NCI-H1417 (cell line): ENCODE measurements at places on chromosomes 1 and 21.
A peak's percentile ranks its signal among the peaks of the same experiment; 100 is the strongest.

- no peak for DNase-seq
Observed at GRCh38 chr1:5972198-5972520, 20.1 kb downstream of the NPHP4 start.

- DNase-seq: peak; percentile 75
Observed at GRCh38 chr1:8317647-8318381, at the start of gene SLC45A1. Gene SLC45A1 (plus strand): TSS chr1:8318114. CDS start chr1:8324330, 6,216 bp downstream.

DNA sequence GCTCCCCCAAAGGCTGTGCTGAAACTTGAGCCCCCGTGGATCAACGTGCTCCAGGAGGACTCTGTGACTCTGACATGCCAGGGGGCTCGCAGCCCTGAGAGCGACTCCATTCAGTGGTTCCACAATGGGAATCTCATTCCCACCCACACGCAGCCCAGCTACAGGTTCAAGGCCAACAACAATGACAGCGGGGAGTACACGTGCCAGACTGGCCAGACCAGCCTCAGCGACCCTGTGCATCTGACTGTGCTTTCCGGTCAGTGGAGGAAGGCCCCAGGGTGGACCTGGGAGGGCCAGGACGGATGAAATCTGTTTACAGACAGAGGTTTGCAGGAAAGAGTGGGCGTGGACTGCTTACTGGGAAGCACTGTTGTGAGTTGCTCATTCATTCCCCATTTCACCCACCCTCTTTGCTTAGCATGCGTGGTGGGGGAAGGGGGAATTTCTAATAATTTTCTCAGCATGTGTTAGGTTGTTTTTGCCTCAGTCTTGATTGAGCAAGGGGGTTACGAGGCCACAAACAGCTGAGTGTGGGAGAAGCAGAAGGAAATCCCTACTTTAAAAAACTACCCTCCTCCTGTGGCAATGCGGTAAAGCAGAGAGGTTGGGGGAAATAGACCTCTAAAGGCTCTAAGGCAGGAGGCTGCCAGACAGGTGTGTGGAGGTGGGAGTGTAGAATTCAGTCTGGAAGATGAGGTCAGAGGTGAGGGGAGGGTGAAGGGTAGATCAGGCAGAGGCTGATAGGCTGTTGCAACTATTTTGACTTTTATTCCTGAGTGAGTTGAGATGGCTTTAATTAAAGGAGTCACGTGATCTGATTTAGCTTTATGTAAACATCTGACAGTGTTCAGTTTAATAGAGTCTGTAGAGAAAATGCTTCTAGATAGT, 1.3 kb downstream of the FCGR2A start:
- DNase-seq: no peak

DNA sequence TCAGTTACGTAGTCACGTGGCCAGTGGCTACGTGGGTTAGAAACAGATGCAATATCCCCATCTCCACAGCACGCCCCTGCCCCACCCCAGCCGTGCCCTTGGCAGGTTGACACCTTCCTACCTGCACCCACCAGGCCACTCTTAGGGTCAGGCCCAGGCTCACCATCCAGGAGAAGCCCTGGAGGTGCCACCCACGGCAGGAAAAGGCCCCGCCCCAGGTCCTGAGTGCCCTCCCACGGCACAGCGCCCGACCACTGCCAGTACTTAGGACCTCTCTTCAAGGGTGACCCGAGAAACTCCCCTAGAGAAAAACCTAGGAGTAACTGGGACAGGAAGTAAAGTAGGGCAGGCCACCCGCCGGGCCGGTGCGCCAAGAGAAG, 1.5 kb downstream of the C1orf35 start:
- peak; percentile 35 for DNase-seq

DNA sequence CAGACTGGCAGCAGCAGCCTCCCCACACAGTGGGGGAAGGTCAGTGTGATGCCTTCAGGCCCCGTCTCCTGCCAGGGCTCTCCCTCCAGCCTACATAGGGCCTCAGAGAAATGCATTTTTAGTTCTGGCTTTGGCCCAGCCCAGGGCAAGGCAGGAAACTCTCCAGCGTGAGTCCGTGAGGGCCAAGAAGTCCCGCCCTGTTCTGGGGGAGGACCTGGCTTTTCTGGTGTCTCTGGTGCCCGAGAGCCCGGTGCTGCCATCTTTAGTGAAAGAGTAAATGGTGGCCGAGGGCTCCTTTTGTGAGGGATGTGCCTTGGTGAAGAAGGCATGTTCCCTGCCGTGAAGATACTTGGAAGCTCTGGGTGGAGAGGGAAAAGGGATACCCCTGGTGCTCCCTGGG, 14.8 kb upstream of the DIP2A start:
- no peak for DNase-seq

DNA sequence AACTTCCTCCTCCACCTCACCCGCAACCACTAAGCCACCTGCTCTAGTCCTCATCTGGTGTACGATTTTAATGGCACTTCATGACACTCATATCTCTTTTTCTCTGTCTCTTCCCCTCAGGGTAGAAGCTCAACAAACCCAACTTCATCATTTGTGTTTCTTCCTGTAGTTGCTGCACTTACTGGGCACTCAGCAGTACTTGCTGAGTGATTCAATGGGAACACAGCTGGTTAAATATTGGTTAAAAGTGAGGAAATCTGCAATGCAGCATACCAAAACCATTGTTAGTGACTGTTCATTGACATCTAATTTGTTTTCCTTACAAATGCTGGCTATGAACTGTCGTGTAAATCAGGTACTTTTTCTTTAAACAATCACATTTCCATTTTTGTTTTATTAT, 541.1 kb upstream of the PRMT6 start:
- peak; percentile 23 for DNase-seq

DNA sequence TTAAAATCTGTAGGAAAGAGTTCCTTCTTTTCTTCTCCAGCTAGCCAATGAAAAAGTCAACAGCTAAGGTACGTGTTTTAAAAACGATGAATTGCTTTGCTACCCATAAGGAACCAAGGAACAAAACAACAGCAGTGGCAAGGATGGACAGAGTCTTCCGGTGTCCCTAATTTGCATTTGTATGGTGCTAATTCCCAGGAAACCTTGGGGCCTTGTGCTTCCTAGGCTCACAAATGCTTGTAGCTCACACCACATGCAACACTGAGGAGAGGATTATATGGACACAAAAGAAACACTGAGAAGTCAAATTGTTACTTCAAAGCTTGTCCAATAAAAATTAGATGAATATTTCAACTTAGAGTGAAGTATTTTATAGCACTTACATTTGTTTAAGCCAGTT, 1.8 kb upstream of the PGBD5 start:
- no peak for DNase-seq

- no peak for DNase-seq
Observed at GRCh38 chr1:186806477-186806876, 22.3 kb upstream of the PLA2G4A start.

- DNase-seq: no peak
Observed at GRCh38 chr1:228365271-228366061, 41.2 kb downstream of the TRIM11 start.

DNA sequence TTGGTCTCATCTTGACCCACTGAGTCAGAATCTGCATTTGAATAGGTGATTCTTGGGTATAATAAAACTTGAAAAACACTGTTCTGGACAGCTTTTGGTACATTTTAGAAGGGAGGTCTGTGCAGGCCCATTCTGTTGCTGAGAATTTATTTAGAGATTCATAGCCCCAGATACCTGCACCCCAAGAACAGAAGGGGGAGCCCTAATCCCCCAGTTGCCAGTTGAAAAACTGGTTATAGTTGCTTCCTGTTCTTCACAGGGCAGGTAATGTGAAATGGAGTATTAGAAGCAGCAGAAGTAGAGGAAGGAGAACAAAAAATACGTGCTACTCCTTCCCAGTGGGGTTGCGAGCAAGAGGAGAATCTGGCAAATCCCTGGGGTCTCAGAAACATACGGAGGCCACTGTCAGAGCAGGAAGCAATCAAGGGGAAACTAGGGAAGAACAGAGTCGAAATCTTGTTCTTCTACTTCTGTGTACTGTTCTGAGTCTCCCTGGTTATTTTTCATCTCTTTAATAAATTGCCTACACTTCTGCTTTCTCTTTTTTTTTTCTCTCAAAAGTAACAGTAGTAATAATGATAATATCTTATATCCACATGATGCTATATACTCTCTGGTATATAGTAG, 4.6 kb upstream of the CLCA2 start:
- DNase-seq: peak; percentile 7

DNA sequence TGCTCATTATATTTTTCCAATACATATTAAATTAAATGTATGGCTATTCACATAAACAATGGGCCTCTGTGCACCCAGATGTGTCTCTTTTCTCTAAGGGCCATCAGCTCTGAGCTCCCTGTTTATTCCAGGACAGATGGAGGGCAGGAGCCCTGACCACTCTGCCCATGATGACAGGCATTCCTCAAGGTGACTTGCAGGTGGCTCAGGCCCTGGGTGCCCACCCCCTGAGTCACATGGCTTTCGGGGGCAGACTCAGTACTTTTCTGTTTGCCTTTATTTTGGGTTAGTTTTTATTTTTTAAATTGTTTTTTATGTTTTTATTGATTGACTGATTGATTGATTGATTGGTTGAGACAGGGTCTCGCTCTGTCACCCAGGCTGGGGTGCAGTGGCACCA, 6.4 kb upstream of the LRP8 start:
- no peak for DNase-seq

DNA sequence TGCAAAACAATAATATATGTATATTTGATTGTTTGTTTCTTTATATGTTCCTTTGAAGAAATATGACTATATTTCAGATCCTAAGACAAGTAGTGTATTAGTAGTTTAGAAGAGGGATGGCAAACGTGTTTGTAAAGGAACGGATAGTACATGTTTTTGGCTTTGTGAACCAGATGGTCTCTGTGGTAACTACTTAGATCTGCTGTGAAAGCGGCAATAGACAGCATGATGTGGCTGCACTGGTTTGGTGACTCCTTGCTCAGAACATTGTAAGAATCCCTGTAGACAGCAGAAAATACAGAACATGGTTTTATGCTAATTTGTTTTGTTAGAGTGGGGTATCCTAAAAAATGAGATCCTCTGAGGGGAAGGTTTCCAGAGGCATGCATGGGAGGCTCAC, 3.1 kb downstream of the ACADM start:
- no peak for DNase-seq

GRCh38 chr1:87077959-87078639, 163.7 kb downstream of the HS2ST1 start:
- no peak for DNase-seq

DNA sequence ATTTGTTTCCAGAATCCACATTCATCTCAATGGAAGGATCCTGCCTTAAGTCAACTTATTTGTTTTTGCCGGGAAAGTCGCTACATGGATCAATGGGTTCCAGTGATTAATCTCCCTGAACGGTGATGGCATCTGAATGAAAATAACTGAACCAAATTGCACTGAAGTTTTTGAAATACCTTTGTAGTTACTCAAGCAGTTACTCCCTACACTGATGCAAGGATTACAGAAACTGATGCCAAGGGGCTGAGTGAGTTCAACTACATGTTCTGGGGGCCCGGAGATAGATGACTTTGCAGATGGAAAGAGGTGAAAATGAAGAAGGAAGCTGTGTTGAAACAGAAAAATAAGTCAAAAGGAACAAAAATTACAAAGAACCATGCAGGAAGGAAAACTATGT, 2.6 kb downstream of the GADD45A start:
- DNase-seq: no peak

GRCh38 chr1:10529765-10530164, 55.0 kb downstream of the PEX14 start:
- no peak for DNase-seq

DNA sequence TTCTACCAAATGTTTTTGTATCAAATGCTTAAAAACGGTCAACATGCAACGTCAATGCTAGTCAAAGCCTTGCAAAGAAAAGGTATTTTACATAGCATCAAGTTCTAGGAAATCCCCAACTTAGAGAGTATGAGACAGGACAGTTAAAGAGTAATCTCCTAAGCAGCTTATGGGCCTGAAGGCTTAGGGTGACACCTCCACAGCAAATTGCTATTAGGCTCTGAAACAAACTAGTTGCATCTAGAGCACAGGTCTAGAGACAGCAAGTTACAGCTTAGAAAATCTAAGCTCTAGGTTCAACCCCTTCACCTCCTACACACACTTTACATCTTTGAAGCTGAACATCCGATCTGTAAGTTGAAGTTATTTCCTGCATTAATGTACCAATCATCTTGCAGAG, 13.7 kb downstream of the PABPC4 start:
- DNase-seq: no peak

GRCh38 chr1:186595969-186596368, 84.3 kb downstream of the PTGS2 start:
- DNase-seq: no peak

DNA sequence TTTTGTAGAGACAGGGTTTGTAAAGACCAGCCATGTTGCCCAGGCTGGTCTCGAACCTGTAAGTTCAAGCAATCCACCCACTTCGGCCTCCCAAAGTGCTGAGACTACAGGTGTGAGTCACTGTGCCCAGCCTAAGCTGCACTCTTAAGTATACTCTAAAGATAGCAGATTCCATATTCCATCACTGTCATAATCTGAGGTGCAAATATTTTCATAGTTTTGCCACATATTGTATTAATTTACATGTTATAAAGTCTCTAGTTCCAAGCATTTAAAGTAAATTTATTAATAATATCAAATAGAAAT, 121.3 kb downstream of the HFM1 start:
- no peak for DNase-seq

DNA sequence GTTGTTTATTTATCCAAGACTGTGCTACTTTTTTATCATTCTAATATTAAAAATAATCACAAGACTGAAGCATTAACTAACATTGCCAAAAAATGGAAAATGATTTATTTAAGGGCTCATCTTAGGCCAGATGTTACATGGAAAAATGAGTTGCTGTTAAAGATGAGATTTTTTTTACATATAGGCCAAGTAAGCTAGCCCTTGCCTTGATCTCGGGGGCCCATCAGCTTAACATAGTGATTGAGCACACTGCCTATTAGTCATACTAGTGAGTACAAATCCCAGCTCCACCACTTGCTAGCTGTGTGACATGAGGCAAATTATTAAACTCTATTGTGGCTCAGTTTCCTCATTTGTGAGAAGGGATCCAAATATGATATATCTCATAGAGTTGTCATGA, 275.9 kb upstream of the SNX7 start:
- no peak for DNase-seq

DNA sequence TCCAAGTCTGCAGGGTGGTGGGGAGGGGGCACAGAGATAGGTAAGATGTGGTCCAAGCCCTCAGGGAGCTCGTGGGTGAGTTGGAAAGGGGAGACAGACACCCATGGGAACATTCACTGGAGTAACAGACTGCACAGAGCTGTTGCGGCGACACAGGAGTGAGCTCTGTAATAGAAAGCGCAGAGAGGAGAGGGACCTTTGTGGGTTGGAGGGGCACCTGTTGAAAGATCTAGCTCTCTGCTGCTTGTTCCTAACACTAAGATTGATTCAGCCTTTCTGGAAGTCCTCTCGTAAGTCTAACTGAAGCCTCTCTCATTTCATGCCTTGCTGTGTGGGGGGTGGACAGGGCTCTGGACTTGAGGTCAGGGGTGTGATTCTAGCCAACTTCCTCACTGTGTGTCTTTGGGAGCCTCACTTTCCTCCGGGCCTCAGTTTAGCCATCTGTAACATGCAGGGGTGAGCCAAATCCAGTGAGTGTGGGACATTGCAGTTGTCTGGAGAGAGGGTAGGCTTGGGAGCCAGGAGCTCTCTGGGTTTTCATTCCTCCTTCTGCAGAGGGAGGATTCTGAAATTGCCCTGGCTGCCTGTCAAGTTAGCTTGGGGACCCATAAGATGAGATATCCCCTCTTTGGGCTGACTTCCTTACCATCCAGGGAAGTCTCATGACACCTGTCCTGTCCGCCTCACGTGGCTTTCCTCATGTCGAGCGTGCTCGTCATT, 2.0 kb upstream of the ACOT11 start:
- no peak for DNase-seq

- no peak for DNase-seq
Observed at GRCh38 chr1:153292185-153292584, 20.6 kb downstream of the PGLYRP3 start.
